GM23248 (cell line): ENCODE measurements at places on chromosomes 2 and 18.
A peak's percentile ranks its signal among the peaks of the same experiment; 100 is the strongest.

DNA sequence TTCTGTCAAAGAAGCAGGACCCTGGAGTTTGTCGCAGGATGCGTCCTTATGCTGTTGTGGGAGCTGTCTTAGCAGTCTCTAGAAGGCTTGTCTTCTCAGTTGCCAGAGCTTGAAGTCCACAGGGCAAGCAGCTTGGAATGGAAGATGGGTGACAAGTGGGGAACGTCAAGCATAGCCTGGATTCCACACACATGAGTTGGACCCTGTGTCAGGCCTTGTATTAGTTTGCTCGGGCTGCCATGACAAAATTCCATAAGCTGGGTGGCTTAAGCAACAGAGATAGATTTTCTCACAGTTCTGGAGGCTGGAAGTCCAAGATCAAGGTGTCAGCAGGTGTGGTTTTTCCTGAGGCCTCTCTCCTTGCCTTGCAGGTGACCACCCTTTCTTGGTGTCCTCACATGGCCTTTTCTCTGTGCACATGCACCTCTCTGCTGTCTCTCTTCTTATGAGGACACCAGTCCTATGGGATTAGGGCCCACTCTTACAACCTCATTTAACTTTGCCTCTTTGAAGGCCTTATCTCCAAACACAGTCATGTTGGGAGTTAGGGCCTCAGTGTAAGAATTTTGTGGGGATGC lies 51.3 kb downstream of the THNSL2 start:
- no peak for DNase-seq

DNA sequence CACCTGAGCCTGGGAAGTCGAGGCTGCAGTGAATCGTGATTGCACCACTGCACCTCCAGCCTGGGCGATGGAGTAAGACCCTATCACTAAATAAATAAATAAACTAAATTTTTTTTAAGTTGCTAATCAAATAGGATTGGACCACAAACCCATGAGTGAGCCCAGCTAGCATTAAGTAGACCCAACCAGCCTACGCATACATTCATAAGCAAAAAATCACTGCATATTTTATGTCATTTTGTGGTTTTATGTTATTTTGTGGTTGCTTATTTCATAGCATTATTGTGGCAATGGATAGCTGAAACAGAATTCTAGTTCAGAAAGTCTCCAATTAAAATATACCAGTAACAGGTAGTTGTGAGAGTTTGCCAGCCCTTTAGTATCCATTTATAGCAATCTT lies 29.1 kb upstream of the ZC3H15 start:
- peak; percentile 89 for DNase-seq

DNA sequence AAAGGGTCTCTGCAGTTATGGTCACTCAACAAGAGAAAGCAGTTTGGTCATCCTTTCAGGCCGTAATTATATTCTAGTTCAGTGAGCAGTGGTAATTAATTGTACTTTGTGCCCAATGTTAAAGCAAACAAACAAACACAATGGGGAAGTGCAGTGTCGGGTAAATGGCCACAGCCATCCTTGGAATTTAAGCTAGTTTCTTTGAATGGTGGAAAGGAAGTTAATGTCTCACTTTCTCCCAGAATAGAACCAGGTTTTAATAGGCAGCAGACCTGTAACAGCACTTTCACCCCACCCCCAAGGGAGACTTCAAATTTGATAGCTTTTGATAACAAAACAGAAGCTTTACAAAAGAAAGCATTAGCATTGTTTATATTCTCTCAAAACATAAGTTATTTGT lies 20.0 kb upstream of the ITGAV start:
- no peak for DNase-seq

DNA sequence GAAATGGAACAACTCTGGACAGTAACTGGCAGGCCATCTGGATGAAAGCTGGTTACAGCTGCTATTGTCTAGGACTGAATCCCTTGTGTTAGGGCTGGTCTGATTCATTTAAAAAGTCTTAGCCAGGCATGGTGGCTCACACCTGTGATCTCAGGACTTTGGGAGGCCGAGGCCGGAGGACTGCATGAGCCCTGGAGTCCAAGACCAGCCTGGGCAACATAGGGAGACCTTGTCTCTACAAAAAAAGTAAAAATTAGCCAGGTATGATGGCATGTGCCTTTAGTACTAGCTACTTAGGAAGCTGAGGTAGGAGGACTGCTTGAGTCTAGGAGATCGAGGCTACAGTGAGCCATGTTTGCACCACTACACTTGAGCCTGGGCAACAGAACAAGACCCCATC lies 15.5 kb upstream of the CFLAR start:
- no peak for DNase-seq
